ENCODE measurements at places on chromosomes 3 and 15.

DNA sequence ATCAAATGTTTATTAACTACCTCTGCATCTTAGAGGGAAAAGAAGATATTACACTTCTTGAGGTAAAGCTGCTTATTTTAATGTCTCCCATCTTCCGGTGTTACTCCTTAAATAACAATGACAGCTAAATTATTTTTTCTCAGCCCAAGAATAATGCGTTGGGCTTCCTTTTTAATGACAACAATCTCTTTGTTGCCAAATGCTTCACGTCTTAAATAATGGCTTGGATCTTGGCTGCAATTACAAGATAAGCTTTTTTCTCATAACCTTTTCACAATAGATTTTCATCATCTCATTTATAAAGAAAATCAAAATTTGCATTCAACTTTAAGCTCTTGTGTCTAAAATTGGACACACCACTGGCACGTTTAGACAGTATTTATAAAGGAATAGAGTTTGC is 89.2 kb upstream of the COL8A1 start:
- no peak for DNase-seq

GRCh38 chr15:70101459-70102113 is 3.9 kb upstream of the TLE3 start:
- DNase-seq, result peak; percentile 96

DNA sequence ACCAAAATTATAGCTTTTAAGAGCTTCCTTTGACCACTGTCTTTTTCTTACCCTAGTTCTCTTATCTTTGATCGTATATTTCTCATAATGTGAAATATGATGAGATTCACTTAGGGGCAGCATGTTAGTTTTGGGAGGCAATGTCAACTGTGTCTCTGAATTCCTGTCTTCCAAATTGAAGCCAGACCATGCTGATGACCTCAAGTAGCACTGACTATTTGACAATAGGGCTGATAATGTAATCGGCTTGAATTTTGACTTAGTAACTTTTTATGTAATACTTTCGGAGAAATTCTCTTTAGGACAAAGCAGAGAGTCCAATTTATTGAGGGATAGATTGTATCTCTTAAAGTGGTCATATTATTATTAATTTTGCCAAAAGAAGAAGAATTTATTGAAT is 295.4 kb upstream of the TPRG1 start:
- DNase-seq, result no peak

DNA sequence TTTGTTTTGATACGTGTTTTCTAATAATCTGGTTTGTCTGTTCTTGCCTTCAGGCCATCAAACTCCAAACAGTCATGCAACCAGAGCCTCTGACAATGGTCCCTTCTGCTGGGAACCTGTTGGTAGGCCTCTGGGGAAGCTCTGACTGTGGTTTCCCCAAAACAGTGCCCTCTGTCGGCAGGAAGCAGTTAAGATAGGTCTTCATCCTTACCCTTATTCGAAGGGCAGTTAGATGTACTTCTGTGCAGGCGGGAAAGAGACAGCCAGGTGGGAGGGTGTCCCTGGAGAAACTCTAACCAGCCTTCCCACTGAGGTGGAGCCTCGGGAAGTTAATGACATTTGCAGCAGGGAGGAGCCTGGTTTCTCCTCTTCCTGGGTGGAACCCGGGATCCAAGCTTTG is 81.6 kb upstream of the CHMP2B start:
- peak; percentile 80 for DNase-seq

DNA sequence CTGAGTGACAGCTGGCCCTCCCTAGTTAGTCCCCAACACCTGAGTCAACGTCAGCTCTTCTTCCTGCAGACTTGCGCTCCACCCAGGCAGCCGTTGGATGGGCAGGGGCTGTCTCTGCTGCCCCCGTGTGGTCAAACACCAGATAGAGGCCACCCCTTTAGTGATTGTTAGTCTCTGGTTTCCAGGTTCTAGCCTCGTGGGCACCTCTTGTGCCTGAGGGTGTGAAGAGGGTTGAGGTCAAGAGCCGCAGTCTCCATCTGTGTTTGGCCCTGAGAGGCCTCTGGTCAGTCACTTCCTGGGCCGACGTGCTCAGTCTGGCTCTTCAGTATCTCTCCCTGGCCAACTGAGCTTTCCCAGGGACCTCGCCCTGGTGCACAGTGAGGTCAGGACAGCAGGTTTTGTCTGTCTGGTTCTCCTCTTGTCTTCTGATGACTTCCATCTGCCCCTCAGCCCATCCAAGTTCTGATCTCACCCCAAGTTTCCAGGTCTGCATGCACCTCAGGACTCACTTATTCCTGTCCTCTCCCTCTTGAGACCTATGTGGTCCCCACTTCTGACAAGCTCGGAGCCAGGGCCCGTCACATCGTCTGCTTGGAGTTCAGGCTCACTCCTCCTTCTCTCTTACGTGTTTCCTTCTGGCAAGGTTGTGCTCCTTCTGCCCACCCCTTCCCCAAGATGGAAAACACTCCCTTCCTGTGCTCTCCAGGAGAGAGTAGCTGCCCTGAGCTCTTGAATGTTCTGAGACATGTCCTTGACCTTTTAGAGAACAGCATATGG is 20.9 kb downstream of the CD276 start:
- peak; percentile 89 for DNase-seq

DNA sequence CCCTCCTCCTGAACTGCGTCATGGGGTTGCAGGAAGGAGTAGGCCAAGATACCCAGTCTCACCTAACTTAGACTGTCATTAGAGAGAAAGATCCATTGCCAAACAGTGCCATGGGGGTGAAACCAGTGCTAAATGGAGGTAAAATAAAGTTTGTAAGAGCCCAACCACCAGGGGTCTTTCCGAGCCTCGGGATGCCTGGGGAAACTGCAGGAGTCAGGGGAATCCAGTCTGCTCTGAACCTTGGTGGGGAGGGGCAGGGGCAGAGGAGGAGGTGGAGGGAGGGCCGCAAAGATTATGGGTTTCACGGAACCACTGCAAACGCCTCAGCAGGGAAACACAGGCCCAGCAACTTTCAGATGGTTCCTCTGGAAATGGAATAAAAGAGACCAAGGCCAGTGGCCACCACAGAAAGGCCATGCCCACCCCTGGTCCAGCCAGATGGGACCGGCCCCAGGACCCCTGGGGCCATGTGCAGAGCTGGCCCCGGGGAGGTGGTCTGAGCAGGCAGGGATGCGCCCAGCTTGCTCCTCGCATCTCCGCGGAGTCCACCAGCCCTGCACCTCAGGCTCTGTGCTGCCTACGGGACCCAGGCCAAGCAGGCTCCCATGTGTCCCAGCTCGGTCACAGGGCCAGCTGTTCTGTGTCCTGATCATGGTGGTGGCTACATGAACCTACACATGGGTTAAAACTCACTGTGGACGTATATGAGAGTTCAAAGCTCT is 19.8 kb upstream of the GP9 start:
- DNase-seq, result peak; percentile 59

GRCh38 chr15:35477312-35478262 is 68.4 kb downstream of the DPH6 start:
- DNase-seq, result no peak

DNA sequence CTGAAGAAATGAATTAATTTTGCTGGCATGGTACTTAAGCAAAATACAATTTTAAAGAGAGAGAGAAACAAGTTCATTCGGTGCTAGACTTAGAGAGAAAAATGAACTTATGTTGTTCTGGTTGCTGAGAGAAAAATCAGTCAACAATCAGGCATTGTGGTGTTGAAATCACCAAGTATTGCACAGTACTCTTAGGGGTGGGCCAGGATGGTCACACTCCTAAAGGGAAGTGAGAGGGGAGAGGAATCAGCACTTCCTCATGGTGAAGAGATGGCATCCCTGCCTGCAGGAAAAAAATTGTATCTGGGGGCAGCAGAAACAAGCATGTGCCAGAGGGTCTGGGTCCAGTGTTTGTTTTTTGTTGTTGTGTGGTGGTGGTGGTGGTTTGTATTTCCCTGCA is 7.0 kb upstream of the DMXL2 start:
- DNase-seq, result no peak

- DNase-seq, result no peak
Observed at GRCh38 chr15:78457101-78457500, 19.1 kb downstream of the IREB2 start.

- peak; percentile 92 for DNase-seq
Observed at GRCh38 chr15:90400759-90401314, 12.8 kb downstream of the IQGAP1 start.

- DNase-seq, result peak; percentile 67
Observed at GRCh38 chr15:27271258-27271657, 300.3 kb downstream of the GABRG3 start.

DNA sequence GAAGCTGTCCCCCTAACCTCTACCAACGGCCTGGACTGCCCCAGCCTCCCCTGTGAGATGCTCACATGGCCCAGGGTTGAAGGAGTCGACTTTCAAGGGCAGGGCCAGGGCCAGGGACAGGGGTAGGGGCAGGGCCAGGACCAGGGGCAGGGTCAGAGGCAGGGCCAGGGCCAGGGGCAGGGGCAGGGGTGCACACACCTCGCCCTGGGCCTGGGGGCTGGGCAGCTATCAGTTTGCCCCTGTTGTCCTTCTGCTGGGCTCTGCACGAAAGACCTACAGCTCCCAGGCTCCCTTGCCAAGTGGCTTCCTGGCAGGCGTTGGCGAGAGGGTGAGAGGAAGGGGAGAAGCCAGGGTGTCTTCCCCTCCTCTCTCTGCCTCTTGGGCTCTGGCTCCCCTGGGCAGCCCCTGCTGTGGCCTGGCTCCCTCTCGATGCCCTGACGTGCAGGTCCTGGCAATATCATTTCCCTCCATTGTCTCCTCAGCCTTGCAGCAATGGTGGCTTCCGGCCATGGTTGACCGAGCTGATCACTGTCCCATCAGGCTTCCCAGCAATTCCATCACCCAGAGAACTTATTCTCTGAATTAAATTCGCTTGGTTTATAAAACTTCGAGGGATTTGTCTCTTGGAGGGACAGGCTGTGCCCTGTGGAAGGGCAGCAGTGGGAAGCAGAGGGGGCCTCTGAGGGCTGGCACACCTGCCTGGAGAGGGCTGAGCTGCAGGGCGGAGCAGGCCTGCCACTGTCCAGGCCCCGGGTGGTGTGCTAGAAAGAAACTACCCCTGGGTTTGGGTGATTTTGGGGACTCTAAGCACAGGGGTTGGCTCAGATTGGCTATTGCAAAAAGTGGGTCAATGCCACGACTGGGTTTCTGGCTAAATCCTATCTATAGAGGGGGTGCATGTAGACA is 13.9 kb downstream of the PRR23E start:
- no peak for DNase-seq

- DNase-seq, result no peak
Observed at GRCh38 chr15:39195961-39196486, 384.9 kb upstream of the THBS1 start.

- DNase-seq, result no peak
Observed at GRCh38 chr15:73010154-73011152, 41.8 kb upstream of the NEO1 start.

GRCh38 chr15:66655997-66656396 is 46.0 kb upstream of the SMAD6 start:
- DNase-seq, result no peak

DNA sequence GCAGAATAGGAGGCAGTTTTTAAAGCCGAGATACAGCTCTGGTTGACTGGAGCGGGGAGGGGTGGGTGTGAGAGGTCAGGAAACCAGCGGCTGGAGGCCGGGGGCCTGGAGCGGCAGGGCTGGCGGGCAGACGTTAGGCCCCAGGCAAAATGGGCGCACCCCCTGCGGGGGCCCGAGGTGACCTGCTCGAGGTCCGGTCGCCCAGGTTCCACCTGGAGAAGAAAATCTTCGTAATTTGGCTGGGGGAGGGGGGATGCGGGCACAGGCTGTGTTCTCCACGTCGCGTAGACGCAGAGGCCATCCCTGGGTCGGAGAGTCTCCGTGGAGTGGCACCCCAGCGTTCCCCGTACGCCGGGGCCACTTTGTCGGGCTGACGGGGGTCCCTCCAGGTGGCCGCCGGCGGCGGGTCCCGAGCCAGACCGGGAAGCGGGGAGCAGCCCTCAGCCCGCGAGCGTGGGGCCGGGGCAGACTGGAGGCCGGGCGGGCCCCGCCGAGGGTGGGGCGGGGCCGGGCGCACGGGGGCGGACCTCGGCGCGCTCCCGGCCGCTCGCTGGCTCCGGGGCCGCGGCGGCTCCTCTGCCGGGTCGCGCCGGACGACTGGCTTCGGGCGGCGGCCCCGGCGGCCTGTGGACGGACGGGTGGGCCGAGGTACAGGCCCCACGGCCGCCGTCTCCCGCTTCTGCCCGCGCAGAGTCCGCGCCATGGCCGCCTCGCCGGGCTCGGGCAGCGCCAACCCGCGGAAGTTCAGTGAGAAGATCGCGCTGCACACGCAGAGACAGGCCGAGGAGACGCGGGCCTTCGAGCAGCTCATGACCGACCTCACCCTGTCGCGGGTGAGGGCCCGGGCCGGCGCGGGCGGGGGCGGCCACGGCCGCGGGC is at the start of gene CRTC3:
Gene CRTC3, plus strand, starts transcription at position 553 of the 879 bp plus-strand sequence. Its CDS starts 149 bp downstream, at position 702.
- DNase-seq, result peak; percentile 48

DNA sequence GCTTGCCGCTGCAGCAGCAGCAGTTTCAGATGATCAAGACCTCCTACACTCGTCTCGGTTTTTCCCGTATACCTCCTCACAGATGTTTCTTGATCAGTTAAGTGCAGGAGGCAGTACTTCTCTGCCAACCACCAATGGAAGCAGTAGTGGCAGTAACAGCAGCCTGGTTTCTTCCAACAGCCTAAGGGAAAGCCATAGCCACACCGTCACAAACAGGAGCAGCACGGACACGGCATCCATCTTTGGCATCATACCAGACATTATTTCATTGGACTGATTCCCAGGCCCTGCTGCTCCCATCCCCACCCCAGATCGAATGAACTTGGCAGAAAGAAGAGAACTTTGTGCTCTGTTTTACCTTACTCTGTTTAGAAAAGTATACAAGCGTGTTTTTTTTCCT is 17.6 kb downstream of the CALML4 start:
- DNase-seq, result no peak

- peak; percentile 19 for DNase-seq
Observed at GRCh38 chr15:29438703-29439055, 169.1 kb upstream of the NSMCE3 start.

GRCh38 chr3:125511420-125512118 is 8.4 kb downstream of the SNX4 start:
- DNase-seq, result no peak

- no peak for DNase-seq
Observed at GRCh38 chr3:74273091-74273490, 341.4 kb downstream of the CNTN3 start.

- no peak for DNase-seq
Observed at GRCh38 chr3:114644367-114644766, 350.5 kb downstream of the TIGIT start.

DNA sequence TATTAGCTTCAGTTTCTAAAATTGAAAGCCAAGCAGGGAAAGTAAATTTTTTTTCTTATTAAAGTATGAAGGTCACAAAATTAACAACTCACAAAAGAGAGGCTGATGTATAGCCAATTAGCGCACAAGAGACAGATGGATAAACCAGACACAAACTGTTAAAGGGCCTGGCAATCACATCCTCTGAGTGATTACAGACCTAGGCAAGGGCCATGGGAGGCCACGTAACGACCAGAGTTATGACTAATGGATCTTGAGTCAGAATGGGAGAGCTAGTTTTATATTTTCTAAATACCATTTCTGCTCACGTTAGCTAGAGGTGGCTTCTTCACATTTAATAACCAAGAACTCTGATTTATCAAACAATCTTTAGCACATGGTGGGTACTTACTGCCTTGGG is 17.8 kb upstream of the SCAMP5 start:
- DNase-seq, result no peak

GRCh38 chr3:56342475-56342874 is 125.8 kb downstream of the ERC2 start:
- no peak for DNase-seq
